ENCODE measurements at places on chromosomes 12 and 14.

GRCh38 chr12:16189849-16190248 lies 87.6 kb downstream of the SLC15A5 start:
- no peak for DNase-seq

- no peak for DNase-seq
Observed at GRCh38 chr12:32366714-32367113, 32.6 kb upstream of the FGD4 start.

- no peak for DNase-seq
Observed at GRCh38 chr12:131105736-131106348, 152.1 kb downstream of the ADGRD1 start.

DNA sequence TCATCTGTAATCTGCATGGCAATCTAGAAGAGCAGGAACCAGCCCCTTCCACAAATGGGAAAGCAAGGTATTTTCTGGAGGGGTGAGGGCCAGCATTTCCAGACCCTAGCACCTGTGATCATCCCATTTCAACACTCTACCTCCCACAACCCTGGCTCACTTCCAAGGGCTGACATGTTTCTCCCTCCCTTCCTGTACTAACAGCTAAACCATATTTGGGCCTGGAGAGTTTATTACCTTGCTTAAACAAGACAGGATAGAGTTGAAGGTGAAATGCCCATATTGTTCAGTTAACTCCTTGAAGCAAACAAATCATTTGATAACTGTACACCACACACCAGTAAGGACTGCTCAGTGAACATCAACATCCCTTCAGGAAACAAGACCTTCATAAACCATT lies 158.4 kb downstream of the PPM1H start:
- DNase-seq, result no peak

DNA sequence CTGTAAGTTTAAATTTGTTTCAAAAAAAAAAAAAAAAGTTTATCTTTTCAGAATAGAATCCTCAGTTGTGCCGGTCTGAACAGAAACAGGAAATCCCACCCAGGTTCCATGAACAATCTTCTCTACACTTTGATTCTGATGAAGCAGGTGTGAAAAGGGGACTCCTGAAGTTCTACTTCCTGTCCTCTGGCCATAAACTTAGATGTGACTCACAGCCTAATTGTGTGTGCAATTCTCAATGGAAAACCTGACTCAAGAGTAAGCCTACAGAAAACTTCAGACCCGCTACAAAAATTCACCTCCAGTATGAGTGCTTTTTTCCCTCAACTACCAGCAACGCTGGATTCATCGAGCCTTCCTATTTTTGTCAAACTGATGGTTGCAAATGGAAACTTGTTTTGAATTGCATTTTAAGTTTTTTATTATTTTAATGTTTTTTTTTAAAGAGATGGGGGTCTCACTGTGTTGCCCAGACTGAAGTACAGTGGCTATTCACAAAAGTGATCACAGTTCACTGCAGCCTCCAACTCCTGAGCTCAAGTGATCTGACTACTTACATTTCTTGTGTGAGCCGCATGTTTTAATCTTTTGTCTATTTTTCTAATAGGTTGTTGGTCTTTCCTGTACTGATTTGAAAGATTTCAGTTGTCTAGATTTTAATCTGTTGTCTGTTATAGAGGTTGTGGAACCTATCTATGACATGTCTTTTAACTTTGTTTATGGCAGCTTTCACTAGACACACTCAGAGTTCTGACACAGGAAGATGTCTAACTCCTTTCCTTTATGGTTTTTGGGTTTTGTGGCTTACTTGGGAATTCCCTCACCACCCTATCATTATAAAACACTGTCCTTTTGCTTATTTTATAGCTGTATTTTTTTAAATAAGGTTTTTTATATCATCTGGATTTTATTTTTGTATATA lies 37.6 kb downstream of the ATG14 start:
- DNase-seq, result no peak

DNA sequence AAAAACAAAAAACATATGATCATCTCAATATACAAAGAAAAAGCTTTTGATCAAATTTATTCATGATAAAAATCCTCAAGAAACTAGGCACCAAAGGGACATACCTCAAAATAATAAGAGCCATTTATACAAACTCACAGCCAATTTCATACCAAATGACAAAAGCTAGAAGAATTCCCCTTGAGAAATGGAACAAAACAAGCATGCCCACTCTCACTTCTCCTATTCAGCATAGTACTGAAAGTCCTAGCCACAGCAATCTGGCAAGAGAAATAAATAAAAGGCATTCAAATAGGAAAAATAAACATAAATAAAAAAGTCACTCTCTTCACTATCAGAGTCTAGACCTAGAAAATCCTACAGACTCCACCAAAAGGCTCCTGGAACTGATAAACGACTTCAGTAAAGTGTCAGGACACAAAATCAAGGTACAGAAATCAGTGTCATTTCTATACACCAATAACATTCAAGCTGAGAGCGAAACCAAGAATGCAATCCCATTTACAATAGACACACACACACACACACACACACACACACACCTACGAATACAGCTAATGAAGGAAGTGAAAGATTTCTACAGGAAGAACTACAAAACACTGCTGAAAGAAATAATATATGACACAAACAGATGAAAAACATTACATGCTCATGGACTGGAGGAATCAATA lies 1486.2 kb upstream of the SEL1L start:
- no peak for DNase-seq

Measured in foreskin melanocyte (primary cell).